Hindlimb muscle (tissue), 1 donor: ENCODE measurements at places on chromosomes 4 and X. TPM values are rescaled to one million over a fixed set of nuclear protein-coding genes. Genes with fewer than 3 reads are reported as not detected.

The NPY1R gene
- polyA plus RNA-seq = 2.0 TPM

The TBC1D19 gene
- 11.9 TPM for polyA plus RNA-seq

The ARHGAP6 gene
- 12.8 TPM for polyA plus RNA-seq

The MCF2 gene
- 0.09 TPM for polyA plus RNA-seq

The HHIP gene
- polyA plus RNA-seq = 3.2 TPM

The GUCY1B1 gene
- 21.5 TPM for polyA plus RNA-seq

The USP17L17 gene
- not detected for polyA plus RNA-seq

The VGLL1 gene
- polyA plus RNA-seq = not detected

The AFP gene
- 0.28 TPM for polyA plus RNA-seq

The F11 gene
- not detected for polyA plus RNA-seq

The MAGEA8 gene
- 0.10 TPM for polyA plus RNA-seq

The UGT2B11 gene
- not detected for polyA plus RNA-seq

The CTAG2 gene
- polyA plus RNA-seq = not detected

The GRIA2 gene
- polyA plus RNA-seq = 4.3 TPM

The RAB9B gene
- polyA plus RNA-seq = 22.6 TPM

The NDST3 gene
- polyA plus RNA-seq = not detected

The TLR1 gene
- 3.1 TPM for polyA plus RNA-seq

The FAM114A1 gene
- 53.5 TPM for polyA plus RNA-seq

The ZMAT1 gene
- polyA plus RNA-seq = 4.1 TPM

The IGSF1 gene
- polyA plus RNA-seq = 85.8 TPM

The CXCL6 gene
- polyA plus RNA-seq = not detected

The C4orf33 gene
- 5.8 TPM for polyA plus RNA-seq

The ZDHHC9 gene
- polyA plus RNA-seq = 33.6 TPM

The ZNF157 gene
- polyA plus RNA-seq = 0.39 TPM

The GRID2 gene
- 0.62 TPM for polyA plus RNA-seq

The TBX22 gene
- not detected for polyA plus RNA-seq

The ARHGAP36 gene
- 522 TPM for polyA plus RNA-seq

The HSFX2 gene
- polyA plus RNA-seq = 0.46 TPM

The FOXP3 gene
- polyA plus RNA-seq = 0.66 TPM

The MGARP gene
- 0.70 TPM for polyA plus RNA-seq

The ADH1A gene
- polyA plus RNA-seq = 0.88 TPM

The SSX2B gene
- polyA plus RNA-seq = not detected

The AFF2 gene
- polyA plus RNA-seq = 1.0 TPM

The NMU gene
- 1.2 TPM for polyA plus RNA-seq

The RS1 gene
- polyA plus RNA-seq = 0.06 TPM
